ENCODE measurements at places on chromosomes 12 and 14.
A peak's percentile ranks its signal among the peaks of the same experiment; 100 is the strongest.

- ATAC-seq, result no peak
Measured at GRCh38 chr14:99394602-99395156, 86.0 kb downstream of the SETD3 start.

GRCh38 chr12:88469154-88469553 lies 111.1 kb downstream of the KITLG start:
- no peak for ATAC-seq

GRCh38 chr12:65609359-65609771 lies 214.9 kb upstream of the HMGA2 start:
- peak; percentile 60 for ATAC-seq

GRCh38 chr14:94665121-94665520 lies 52.9 kb downstream of the SERPINA3 start:
- ATAC-seq, result no peak

DNA sequence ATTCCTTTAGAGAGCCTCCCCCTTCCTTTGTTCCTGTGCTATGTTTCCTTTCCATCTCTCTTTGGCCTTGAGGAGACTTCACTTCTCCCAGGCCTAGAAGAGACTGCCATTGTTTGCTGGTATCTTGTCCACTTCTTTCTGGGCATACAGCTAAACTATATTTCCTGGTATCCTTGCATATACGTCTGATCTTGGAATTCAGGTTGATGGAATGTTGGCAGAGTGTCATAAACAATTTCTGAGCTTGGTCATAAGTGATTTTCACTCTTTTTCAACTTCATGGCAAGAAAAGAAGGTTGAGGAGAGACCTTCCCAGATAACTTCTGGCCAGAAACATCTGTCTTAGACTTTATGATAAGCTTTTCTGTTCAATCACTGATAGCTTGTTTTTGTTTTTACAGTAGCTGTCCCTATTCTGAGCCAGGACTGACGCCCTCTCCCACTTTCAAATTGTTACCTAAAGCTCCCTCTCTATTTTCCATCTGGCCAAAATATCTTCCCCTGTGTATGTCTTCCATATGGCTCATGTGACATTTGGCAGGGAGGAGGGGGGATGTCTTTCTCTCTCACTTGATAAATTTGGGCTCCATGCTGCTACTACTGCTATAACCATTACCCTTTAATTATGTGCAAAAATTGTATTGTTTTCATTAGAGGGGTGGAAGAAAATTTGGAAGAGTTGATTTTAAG lies 457.0 kb downstream of the ADAMTS20 start:
- no peak for ATAC-seq

GRCh38 chr12:13030541-13031291 lies 13.5 kb upstream of the FAM234B start:
- ATAC-seq, result no peak

DNA sequence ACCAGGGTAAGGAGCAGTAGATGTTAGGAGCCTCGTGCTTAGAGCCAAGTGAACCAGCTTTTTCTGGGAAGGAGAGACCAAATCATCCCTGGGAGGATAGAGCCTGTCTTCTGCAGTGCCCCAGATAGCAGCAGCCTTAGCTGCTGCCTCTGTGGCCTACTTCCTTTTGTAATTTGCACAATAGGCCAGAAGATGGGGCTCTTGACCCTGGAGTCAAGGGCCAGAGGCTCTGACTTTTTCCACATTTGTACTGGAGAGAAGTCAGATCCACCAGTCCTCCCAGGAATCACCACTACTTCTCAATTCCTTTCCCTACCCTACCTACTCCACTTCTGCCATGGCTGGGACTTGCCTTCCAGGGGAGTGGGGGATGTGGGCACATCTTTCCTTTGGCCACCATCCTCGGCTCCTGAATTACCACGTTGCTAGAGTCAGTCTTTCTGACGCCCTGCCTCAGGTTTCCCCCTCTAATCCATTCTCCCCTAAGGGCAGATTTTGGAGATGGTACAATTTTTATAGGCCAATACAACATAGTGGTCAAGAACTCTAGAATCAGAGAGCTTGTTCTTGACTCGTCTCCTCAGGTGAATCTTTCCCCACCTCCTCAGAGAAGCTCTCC lies 3.3 kb upstream of the SLC4A8 start:
- ATAC-seq, result peak; percentile 49

GRCh38 chr14:51107801-51108200 lies 12.9 kb upstream of the TRIM9 start:
- ATAC-seq, result no peak

DNA sequence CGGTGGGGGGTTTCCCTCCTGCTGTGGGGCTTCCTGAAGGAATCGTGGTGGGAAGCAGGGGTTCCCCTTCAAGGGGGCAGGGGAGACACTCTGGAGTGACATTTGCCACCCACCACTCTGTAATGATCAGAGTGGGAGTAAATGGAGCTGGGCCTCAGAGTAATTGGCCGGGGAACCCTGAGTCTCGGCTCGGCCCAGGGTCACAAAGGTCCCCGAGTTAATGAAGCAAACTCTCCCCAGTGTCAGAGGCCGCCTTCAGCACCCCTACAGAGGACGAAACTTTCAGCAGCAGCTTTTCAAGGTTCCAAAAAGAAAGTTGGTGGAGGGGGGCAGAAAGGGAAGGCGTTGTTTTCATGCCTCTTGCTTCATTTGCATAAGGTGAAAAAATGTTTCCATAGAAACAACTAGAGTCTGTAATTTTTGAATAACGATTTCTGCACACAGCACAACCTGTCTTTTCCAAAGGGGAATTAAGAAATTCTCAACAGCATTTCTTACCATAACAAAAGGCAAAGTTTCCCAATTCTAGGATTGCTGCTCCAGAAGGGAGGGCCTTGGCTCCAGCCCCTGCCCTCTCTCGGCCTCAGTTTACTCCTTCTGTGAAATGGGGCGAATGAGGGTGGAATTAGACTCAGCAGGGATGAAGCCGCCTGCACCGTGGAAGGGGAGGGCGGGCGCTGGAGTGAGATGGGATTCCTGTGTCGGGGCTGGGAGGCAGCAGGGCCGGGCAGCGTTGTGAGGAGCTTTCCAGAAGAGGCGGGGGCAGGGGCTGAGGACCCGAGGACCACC lies 67.0 kb upstream of the BEGAIN start:
- no peak for ATAC-seq

- no peak for ATAC-seq
Measured at GRCh38 chr12:103547929-103548328, 39.1 kb upstream of the STAB2 start.

DNA sequence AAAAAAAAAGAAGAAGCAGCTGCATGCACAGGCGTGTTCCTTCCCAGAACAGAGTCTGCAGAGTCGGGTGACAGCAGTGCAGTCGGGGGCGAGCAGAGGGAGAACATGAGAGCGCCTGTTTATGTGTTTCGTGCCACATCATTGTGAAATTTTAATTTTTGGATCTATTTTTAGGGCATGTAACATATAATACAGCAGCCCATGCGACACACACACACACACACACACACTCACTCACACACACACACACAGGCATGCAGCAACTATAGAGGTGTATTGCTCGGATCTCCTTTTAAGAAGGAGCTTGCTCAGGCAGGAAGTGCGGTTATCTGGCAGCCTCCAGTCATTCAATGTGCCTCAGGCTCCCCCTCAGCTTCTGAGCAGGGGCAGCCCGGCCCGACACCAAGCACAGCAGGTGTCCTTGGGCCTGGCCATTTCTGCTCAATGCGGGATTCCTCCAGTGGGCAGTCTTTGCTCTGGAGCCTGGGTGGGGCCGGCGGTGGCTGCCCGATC lies 71.8 kb downstream of the ZNF664 start:
- ATAC-seq, result no peak

DNA sequence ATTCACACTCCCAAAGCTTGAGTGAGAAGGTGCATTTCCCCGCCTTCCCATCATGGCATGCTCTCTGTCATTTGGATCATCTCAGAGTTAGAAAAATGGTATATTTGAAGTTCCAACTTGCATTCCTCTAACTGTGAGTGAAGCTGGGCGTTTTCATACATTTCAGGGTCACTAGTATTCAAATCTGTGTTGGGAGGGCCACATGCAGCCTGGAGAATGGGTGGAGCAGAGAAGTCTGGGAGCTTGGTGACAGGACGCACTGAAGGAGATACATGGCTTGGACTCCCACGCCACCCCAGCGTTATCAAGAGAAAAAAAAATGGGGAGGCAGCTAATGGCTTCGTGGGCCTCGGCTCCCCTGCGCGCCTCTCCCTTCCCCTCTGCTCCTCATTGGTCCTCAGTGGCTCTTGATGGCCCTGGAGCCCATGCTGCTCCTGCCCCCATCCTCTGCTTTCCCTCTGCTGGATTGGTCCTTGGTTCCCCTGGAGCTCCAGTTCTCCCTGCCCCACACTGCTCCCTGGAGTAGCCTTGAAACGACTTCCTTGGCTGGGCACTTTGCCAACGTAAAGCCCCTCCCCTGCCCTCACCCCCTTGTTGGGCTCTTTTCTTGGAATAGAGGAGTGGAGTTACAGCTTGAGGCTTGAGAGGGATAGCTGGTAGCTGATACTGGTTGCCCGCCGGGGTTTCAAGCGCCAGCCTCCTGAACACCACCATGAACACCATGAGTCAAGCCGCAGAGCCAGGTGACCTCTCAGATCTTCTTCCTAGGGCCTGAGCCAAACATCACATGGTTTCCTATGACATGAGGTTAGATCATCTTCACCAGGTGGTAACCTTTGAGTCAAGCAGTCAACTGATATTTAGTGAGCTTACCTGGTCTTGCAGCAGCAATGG lies 139.6 kb downstream of the PRKCH start:
- ATAC-seq, result no peak

GRCh38 chr14:30873308-30874119 lies 845 bp upstream of the COCH start:
- no peak for ATAC-seq

DNA sequence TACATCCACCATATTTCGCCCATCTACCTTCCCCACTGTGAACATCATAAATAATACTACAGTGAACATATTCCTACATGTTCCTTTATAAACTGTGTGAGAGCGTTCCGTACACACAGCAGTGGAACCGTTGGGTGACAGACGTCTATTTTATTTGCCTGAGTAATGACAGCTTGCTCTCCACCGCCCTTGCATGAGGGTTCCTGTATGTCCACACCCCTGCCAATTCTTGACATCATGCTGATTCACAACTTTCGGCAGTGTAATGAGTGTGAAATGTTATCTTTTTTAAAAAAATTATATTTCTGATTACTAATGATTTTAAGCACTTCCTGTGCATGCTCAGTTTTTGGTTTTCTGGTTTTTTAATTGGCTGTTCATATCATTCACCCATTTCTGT lies 4.3 kb upstream of the RAD52 start:
- no peak for ATAC-seq

DNA sequence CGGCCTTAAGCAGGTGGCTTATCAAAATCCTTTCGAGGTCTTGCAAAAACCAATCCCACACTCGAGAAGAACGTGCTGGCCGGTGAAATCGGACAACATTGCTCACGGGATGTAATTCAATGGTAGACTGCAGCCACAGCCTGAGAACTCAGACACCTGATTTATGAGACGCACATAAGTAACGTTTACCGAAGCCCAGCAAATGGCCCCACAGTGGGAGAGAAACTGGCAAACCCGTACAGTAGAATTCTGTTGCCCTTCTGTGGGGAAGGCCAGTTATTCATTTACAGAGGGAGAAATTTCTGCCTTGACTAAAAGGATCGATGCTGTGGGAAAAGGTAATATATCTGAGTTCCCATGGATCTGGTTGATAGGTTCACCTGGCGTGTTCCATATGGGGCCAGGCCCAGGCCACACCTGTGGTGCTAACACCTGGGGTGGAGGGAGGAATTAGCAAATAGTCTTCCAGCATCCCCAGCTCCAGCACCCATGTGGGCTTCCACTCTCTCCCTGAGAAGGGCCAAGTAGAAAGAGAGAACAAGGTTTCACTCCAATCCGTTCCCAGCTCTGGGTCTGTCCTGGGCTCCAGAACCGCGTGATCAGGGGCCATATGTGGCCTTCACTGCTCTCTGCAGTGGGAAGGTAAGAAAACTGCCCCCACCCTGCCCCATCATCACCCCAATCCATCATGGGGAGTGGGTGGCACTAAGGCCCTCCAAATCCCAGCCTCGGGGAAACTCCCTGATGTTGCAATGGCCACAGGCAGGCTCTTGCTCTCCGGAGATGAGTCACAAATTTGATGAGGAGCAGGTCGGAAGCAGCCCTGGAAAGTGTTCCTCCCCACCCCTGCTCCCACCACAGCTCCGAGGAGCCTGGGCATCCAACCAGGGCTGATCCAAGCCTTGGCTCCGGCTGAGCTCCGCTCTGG lies 12.7 kb downstream of the BDKRB1 start:
- peak; percentile 87 for ATAC-seq

GRCh38 chr12:34605955-34606748 lies 583.9 kb downstream of the ALG10 start:
- no peak for ATAC-seq

DNA sequence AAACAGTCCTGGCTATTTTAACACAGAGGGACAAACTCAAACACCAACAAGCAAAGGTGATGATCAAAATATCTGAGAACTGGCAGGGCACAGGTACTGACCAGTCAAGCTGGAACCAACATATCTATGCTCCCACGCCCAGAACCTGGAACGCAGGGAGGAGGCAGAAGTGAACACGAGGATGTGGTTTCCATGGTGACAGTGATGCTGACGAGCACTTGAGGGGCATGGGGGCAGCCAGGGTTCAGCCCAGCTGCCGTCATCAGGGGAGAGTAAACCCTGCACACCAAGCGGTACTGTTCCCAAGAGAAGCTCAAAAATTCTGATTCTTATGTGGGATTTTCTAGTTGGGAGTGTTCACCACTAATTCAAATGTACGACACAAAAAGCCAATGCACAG lies 113.6 kb upstream of the SFSWAP start:
- no peak for ATAC-seq

DNA sequence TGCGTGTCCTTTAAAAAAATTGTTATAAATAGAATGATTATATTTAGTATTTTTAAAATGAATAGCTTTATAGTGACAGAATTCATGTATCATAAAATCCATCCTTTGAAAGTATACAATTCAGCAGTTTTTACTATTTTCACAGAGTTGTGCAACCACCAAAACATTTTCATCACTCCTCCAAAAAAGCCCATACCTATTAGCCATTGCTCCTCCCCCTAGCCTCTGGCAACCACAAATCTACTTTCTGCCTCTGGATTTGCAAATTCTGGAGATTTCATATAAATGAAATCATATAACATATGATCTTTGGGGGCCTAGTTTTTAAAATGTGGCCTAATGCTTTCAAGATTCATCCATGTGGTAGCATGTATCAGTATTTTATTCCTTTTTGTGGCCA lies 117.9 kb upstream of the MED13L start:
- ATAC-seq, result no peak

DNA sequence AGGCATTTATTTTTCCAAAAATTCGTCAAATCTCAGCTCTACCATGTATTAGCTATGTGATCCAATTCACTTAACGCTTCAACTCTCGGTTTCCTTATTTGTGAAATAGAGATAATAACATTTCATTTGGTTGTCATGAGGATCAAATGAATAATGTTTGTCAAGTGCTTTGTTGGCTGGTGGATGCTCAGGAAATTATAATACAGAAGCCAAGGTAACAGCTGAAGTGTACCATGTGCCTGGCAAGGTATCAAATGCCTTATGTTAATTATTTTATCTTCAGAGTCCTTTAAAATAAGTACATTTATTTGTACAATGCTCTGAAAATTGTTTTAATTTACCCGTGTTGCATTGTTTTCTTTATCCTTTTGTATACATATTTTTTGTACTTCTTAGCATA lies 6.1 kb upstream of the PRKCH start:
- ATAC-seq, result no peak

- no peak for ATAC-seq
Measured at GRCh38 chr14:65949711-65950516, 536.3 kb upstream of the CCDC196 start.
